ENCODE measurements at places on chromosomes 5 and 9.

- no peak for DNase-seq
These were observed 986.4 kb upstream of the CDH18 start for GRCh38 chr5:20974426-20974825.

GRCh38 chr9:5435912-5436311 is 1.8 kb downstream of the PLGRKT start:
- DNase-seq = no peak

DNA sequence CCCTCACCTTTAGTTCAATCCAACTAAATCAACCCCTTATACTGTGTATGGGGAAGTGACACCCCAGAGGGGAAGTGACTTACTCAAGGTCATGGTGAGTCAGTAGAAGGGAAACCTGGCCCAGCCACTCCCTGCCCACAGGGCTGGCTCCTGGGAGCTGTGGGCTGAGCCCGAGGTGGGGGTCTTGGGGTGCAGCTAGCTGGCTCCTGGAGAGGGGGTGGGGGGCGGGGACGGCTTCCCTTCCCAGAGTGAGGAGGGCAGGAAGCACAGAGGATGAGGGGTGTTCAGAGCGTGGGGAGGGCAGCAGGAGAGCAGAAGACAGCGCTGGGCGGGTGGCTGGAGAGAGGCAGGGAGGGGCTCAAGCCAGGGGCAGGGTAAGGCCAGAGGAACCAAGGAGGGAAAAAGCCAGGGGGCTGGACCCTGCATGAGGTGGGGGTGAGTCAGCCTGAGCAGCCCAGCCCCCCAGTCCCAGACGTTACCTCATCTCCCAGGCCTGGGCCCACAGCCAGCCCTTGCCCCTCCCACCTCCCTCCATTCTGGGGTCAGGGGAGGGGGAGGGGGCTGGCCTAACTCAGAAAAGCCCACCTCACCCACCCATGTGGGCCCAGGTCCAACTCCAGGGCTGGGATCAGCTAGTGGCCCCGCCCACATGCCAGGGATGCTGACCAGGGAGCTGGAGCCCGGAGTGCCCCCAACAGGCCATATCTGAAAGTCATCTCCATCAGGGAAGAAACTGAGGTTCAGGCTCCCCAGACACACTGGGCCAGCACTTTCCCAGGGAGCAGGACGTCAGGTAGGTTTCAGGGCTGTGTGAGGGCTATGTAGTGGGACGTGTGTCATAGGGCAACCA is 2.8 kb downstream of the PDLIM7 start:
- DNase-seq = no peak

DNA sequence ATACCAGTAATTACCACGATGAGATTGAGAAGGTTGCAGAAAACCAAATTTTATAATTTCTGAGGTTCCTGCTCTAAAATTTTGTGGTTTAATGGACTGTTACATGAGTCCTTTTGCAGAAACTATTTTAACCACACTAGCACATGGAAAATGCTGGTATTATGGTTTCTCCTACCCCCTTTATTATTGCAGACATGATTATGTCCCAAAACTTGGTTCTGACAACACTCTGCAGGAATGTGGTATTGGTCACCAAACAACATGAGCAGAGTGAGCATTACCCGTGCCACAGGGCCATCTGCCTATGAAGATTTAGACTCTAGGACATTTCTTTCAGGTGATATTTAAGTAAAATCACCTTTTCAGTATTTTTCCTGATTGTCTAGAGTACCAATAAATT is 2.8 kb upstream of the ECM2 start:
- no peak for DNase-seq

- no peak for DNase-seq
These were observed 5.4 kb downstream of the ZFR start for GRCh38 chr5:32439086-32439642.

- DNase-seq = no peak
These were observed 8.2 kb upstream of the MARCHF3 start for GRCh38 chr5:127038550-127038949.

DNA sequence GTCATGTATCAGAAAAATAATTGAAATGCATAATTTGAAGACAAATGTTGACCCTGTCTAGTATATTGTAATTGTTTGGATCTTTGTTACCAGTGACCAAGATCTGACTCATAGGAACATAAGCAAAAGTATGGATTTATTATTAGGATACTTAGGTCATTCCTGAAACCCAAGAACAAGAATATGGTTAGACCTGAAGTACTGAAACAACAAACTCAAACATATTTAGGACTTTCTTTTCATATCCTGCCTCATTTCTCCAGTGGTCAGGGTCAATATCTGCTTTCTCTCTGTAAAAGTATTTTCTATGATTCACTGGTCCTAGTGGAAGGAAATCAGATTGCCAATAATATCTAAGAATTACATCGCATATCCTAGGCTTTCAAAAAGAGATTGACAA is 1937.1 kb upstream of the WWC1 start:
- no peak for DNase-seq

- DNase-seq = no peak
These were observed 592.4 kb downstream of the CSNK1G3 start for GRCh38 chr5:124104344-124104743.

- no peak for DNase-seq
These were observed 300.8 kb downstream of the SEMA5A start for GRCh38 chr5:9245071-9245470.

DNA sequence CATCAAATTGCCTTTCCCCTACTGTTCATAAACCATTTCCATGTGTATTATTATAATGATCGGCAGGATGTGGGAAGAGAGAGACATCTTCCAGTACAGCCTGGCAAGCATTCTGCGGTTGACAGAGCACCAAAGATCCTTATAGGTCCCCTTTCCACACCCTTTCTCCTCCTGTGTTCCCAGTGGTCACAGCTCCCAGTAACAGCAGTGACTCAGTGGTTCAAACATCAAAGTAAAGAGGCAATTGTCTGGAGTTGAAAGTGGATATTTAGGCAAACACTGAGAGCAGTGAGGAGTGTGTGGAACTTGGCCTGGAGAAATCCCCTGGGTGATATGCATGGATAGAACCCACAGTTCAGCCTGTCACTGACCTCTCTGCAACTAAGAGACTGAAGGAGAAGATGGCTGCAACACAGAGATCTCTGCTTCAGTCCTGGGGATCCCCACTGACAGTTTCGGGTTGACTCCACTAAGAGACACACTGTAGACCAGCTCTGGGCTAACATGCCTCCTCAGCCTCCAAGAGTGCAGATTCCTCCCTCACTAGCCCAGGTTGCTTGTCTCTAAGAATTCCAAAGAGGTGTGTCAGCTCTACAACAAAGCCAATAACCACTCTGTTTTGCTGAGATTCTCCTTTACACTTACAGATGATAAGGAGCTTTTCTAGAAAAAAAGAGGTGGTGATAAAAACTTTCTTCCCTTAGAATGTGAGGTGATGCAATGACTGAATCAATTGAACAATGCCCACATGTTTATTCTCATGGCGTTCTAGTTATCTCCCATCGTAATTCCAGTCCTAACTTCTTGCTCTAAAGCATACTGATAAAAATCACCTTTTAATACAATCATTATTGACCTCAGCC is 94.4 kb upstream of the IL6ST start:
- DNase-seq = no peak

- no peak for DNase-seq
These were observed 29.7 kb upstream of the LTC4S start for GRCh38 chr5:179764056-179764455.

- DNase-seq = no peak
These were observed 84.3 kb downstream of the SIL1 start for GRCh38 chr5:139113892-139114291.

GRCh38 chr5:69492391-69492922 is at the start of gene OCLN:
Gene OCLN, plus strand, starts transcription at chr5:69492790. Its CDS starts 11,455 bp downstream, at chr5:69504245.
- no peak for DNase-seq

DNA sequence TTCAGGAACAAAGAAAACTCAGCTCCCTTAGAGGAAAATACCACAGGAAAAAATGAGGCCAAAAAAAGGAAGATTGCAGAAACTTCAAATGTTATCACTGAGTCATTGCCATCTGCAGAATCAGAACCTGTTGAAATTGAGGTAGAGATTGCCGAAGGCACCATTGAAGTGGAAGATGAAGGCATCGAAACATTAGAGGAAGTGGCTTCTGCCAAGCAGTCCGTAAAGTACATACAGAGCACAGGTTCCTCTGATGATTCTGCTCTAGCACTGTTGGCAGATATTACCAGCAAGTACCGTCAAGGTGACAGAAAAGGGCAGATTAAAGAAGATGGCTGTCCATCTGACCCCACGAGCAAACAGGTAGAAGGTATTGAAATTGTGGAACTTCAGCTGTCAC is 30.8 kb upstream of the NIM1K start:
- DNase-seq = no peak

DNA sequence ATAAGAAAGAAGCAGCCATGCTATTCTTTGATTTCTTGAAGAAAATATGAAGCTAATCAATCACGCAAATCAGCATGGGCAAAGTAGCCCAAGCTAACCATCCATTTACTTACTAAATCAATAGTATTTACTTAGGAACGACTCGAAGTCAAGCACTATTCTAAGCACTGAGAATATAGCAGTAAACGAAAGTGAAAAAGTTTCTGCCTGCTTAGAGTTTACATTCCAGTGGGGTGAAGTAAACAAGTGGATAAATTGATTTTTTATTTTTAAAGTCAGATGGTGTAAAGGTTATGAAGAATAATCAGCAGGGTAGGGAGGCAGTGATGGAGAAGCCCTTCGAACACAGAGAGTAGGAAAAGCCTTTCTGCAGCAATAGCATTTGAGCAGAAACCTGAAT is 5.5 kb downstream of the TSTD2 start:
- no peak for DNase-seq

- DNase-seq = no peak
These were observed 11.0 kb upstream of the FAM81B start for GRCh38 chr5:95380103-95380628.

DNA sequence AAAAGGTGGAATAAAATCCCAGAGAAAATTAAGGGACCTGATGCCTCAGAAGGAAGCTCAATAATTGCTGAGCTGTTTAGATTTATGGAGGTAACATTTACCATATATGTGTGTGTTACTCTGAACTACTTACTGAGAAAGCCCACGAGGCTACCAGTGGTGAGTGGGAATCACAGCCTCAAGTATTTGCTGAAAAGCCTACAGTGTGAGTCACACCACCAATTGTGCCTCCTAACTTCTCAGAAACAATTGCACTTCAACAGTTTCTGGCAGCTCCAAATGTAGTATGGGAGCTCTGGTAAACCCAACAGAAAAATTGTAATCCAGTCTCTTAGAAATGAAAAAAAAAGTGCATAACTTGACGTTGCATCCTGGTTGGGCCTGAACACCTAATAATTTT is 551.6 kb downstream of the PRDM9 start:
- no peak for DNase-seq

- DNase-seq = no peak
These were observed 731.3 kb downstream of the DTWD2 start for GRCh38 chr5:118257066-118257465.

GRCh38 chr9:134752471-134753168 is 111.0 kb downstream of the COL5A1 start:
- no peak for DNase-seq

GRCh38 chr5:58629271-58630159 is 46.6 kb downstream of the RAB3C start:
- no peak for DNase-seq

DNA sequence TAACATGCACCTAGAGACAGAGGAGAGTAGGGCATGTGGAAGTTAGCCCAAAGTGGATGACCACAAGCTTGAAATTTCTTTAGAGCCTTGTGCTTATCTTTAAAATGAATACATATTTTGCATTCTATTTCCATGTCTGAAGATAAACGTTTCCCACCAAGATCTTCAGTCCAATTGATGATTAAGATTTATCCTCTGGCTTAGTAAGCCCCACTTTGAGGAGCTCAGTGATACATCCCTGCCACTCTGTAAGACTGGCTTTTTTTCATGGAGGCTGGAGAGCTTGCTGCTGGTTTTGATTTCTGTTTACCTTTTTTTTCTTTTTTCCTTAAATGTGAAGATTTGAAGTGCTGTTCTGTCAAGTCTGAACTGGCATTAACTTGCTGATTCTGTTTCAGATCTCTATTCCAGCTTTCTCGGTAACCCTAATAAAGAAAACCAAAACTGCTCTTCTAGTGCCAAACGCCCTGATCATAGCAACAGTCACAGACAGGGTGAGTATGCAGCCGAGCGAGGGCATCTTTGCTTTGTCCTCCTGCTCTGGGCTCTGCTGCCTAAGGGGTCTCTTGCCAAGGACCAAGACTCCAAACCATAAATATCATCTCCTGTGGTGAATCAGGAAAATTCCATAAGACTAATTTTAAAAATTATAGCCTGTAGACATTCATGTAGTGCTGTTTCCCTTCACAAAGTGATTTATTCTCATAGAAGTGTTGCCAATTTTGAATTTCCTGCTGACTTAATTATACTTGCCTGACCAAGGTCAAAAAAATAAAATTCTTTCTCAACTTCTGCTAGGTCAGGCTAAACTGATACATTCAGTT is 54.3 kb downstream of the GRAMD2B start:
- no peak for DNase-seq

DNA sequence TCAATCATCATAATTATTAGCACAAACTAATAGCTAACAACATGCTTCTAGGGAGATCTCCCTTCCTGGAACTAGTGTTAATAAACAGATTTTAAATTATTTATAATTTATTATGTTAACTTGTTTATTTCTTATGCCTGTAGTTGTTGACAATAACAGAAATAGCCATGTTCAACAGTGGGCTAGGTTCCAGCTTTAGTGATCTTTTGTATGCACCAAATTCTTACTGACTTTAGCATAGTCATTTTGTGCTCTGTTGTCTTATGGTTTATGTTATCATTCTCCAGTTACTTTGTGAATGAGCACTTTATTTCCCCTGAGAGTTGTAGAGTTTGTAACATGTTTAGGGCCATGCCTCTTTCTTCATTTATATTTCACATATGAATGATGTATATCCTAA is 70.6 kb downstream of the TMEM252 start:
- DNase-seq = no peak

DNA sequence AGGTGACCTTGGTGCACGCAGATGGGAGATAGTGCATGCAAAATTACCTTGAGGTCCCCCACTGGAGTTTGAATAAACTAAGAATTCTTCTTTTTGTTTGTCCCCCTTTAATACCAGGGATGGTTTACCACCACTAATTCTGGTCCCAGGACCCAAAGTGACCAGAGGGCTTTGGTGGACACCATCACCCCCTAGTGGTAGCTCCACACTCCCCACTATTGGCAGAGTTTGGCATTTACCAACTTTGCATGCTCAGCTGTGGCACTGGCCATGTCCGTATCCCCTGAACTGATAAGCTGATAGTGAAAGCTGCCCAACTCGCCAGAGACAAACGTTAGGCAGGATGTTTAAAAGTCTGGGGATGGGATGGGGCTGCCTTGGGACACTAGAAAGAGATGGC is 3.3 kb downstream of the ASTN2 start:
- DNase-seq = no peak

DNA sequence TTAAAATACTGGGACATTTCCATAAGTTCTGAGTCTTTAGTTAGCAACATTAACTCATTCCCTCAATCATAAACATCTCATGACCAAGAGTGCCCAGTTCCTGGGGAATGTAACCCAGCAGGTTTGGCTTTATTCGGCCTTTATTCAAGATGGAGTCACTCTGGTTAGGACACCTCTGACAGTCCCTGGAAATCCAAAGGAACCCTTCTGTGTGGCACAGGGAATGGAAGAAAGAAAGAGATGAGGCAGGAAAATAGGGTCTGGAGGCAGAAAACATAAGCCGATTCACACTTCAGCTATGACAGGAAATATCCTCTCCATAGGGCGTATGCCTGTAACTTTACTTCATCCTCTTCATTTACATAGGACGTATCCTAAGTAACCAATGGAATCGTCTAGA is 53.5 kb downstream of the FXN start:
- no peak for DNase-seq

- no peak for DNase-seq
These were observed 155.8 kb downstream of the MYO10 start for GRCh38 chr5:16780325-16780724.

- DNase-seq = no peak
These were observed 2.5 kb upstream of the LMX1B start for GRCh38 chr9:126611193-126611591.

- no peak for DNase-seq
These were observed 263.5 kb upstream of the SEMA6A start for GRCh38 chr5:116838011-116838536.

Data from stimulated activated CD8-positive, alpha-beta memory T cell treated with anti-CD3 and anti-CD28 coated beads, Interleukin-4, amount 100 ng/mL, for 1 hour (primary cell).